Activated effector memory CD4-positive, alpha-beta T cell treated with anti-CD3 and anti-CD28 coated beads, Interleukin-2, amount 50 U/mL, for 16 hours (primary cell): ENCODE measurements at places on chromosomes 13 and 19.

DNA sequence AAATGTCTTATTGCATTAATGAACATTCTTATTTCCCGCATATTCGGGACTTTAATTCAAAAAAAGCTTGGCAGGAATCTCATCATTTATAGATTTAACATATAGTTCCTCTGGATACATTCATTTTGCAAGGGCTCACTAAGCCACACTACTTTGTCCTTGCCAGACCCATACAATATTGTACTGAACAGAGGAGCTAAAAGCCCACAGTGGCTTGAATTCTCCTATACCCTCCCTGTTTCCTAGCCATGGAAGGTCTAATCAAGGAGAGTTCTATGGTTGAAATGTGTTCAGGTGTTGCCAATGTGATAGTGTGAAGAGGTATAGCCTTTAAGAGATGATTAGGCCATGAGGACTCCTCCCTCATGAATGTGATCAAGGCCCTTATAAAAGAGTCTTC, 298.9 kb downstream of the ENOX1 start:
- no peak for DNase-seq

DNA sequence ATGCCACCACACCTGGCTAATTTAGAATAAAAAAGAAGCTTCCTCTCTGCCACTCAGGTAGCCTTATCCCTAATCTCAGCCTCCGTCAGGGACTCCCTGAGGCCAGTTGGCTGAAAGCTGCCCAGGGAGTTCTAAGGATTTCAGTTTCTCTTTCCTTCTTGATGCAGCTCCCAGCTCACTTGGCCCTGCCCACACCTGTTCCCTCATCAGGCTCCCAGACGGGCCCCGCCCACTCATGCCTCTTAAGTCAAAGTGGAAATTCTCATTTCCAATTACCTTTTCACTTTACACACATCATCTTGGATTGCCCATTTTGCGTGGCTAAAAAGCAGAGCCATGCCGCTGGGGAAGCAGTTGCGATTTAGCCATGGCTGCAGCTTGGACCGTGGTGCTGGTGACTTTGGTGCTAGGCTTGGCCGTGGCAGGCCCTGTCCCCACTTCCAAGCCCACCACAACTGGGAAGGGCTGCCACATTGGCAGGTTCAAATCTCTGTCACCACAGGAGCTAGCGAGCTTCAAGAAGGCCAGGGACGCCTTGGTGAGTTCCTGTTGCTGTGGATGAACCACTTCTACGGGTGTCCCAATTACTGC, at the start of gene IFNL1:
Gene IFNL1, plus strand, starts transcription at position 353 of the 591 bp plus-strand sequence. Its CDS starts 15 bp downstream, at position 368.
- peak; percentile 49 for DNase-seq

DNA sequence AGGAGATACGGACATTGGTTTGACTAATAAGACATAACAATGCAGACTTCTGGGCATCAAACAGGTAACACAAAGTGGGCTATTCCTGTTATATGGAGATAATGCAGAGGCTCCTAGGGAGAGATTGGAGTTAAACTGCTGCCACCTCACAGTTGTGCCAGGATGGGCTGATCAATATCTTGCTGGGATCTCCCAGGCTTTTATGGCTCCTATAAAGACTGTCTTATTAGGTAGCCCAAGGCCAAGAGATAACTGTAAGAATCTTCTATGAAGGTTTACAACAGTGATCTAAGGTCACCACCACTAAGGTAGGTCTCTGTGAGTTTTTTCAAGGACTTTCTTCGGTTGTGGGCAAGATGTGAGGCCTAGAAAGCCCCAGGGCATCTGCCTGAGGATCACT, 345.8 kb downstream of the KLF5 start:
- no peak for DNase-seq

DNA sequence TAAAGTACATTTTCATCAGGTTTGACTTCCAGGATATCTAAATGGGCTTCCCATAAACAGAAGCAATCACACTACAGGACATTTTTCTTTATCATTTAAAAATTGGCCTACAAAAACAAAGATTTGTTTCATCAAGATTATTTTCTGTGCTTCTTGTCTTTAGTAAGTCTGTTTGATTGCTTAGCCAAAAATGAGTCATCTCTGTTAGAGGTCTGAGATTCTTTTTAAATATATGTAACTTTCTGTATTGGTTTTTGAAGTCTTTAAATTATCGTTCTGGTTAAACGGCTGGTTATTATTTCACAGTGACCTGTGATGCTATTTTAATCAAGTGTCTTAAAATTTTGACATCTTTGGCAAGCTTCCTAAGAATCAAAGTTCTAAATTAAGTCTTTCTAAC, 62.7 kb downstream of the SLITRK1 start:
- no peak for DNase-seq

GRCh38 chr13:107211073-107211472, 643.1 kb upstream of the ARGLU1 start:
- peak; percentile 67 for DNase-seq

DNA sequence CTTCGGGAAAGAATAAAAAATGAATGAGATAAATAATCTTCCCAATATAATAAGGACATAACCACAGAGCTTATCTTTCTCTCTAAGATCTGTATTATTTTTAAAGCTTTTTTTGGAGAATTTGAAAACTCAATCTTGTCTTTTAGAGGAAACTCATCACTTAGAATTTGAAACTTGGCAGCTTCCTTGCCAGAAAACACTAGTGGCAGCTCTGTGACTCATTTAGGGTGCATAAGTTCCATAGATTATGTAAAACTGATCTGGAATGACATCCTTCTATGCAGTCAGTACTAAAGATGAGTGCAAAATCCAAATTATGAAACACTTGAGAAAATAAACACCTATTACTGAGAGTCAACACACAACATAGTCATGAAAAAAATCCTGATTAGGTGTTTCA, 848.0 kb downstream of the DACH1 start:
- DNase-seq = no peak

DNA sequence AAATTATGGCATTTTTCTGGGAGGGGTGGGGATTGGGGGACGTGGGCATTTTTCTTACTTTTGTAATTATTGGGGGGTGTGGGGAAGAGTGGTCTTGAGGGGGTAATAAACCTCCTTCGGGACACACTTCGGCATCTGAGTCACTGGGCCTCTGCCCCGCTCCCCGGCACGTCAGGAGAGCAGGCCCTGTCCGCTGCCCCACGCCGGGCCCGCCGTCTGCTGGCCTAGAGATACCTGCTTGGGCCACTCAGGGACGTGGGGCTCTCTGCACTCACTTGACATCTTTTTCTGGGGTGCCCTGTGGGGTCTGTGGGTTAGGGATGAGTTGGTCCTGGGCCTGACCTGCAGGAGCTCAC, 3.5 kb upstream of the FTL start:
- DNase-seq = no peak

DNA sequence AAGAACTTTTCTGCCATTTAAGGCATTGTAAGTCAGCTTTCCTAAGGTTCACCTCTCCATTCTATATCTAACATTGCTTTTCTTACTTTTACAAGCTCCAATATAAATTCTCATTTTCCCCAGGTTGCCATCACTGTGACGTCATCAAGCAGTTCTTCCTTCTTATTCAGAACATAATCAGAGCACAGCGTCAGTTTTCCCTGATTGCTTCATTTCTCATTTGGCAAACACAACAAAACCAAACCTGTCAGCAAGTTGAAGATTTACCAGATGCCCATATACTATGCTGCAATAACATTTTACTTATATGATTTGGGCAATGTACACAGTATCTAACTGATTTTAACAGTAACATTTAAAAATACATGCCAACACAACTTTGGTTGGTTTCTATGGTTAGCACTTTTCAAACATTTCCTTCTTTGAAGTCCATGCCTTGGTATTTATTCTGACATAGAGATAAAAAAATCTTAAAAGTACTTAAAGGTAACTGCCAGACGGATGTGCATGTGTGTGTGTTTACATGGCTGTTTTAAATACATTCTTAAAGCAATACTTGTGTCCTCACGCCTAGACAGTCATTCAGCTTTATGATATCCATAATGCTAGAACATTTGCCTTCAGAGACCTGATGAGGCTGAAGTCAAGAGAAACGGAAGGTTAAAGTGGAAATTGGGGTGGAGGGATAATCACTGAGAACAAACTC, 264.0 kb downstream of the KLF12 start:
- no peak for DNase-seq
